Esophagus squamous epithelium (tissue), 5 donors: ENCODE measurements at places on chromosomes 2 and 18. TPM values are rescaled to one million over a fixed set of nuclear protein-coding genes. Genes with fewer than 3 reads are reported as not detected.

The ZNF512 gene
- total RNA-seq = 7.1 TPM

The NLRC4 gene
- 0.57 TPM for total RNA-seq

The SFXN5 gene
- 16.4 TPM for total RNA-seq

The CCDC74A gene
- 3.8 TPM for total RNA-seq

The TTN gene
- 0.94 TPM for total RNA-seq

The SDC1 gene
- total RNA-seq = 475 TPM

The STARD6 gene
- total RNA-seq = not detected

The FAM161A gene
- total RNA-seq = 0.92 TPM

DNA sequence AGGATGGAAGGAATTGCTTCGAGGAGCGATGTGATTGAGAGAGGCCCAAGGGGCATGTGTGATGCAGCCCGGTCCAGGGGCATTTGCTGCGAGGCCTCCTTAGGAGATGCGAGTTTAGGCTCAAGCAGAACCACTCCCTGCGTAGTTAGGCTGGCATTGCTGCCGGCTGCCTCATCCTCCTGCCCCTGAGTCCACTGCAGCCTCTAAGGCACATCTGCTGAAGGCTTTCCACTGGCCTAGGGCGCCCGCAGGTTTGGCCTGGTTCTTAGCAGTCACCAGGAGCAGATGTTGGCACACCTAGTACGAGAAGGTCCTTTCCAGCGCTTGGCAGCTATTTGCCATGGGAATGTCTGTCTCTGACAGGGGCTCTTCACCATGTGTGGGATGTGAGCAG lies 20.7 kb downstream of the INPP5D start:
- no peak for DNase-seq

- DNase-seq = no peak
Measured at GRCh38 chr2:25159949-25160348, 8.4 kb downstream of the POMC start.

GRCh38 chr2:206387808-206388207 lies 55.5 kb upstream of the ADAM23 start:
- DNase-seq = no peak

GRCh38 chr2:223929571-223930102 lies 15.5 kb downstream of the WDFY1 start:
- no peak for DNase-seq

GRCh38 chr2:224263571-224264043 lies 138.3 kb downstream of the FAM124B start:
- no peak for DNase-seq

DNA sequence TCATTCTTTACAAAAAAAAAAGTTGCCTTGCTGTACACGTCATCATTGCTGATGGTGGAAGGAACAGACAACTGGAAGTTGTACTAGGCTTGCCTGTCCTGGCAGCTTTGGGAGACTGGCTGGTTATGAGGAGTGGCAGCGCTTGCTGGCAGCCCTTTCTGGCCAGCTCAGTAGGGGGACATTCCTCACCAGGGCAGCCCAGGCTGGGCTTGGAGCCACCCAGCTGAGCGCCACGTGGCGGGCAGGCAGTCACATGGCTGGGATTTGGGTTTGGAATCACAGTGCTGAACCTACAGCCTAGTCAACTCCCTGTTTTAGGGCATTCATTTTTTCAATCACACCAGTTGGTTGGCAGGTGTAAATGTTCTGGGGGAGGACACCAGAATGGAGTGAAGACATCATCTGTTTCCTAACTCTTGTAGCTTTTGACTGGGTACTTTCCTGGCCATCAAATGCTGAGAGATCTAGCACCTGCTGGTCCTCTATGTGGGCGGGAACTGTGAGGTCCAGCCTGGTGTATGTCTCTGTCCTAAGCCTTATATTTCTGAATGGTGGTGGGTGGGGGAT lies 139.3 kb downstream of the SETBP1 start:
- DNase-seq = no peak

- no peak for DNase-seq
Measured at GRCh38 chr2:26164641-26165211, 8.2 kb upstream of the GAREM2 start.

DNA sequence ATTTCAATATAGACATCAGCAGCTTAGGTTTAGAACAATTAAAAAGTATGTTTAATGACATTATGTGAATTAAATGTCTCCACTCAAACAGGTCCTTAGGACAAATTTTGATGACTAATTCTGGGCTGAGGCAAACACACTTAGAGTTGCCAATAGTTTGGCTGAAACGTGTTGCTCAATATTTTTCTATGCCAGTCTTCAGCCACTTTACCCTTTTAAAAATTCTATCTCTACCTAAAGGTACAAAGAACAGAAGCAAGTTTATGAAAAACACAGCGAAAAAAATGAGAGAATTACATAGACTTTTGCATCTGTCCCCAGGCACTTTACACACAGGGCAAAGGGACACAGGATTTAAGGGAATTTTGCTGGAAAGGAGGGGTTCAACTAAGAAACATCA lies 4.5 kb downstream of the IDH1 start:
- no peak for DNase-seq

GRCh38 chr2:110852541-110853263 lies 120.3 kb downstream of the ACOXL start:
- DNase-seq = no peak

- DNase-seq = no peak
Measured at GRCh38 chr18:42394238-42394637, 439.2 kb downstream of the PIK3C3 start.

GRCh38 chr18:55974521-55974920 lies 386.5 kb upstream of the TCF4 start:
- DNase-seq = no peak

GRCh38 chr18:1806884-1807615 lies 764.3 kb downstream of the METTL4 start:
- no peak for DNase-seq
